ENCODE measurements at places on chromosomes 4 and X.

DNA sequence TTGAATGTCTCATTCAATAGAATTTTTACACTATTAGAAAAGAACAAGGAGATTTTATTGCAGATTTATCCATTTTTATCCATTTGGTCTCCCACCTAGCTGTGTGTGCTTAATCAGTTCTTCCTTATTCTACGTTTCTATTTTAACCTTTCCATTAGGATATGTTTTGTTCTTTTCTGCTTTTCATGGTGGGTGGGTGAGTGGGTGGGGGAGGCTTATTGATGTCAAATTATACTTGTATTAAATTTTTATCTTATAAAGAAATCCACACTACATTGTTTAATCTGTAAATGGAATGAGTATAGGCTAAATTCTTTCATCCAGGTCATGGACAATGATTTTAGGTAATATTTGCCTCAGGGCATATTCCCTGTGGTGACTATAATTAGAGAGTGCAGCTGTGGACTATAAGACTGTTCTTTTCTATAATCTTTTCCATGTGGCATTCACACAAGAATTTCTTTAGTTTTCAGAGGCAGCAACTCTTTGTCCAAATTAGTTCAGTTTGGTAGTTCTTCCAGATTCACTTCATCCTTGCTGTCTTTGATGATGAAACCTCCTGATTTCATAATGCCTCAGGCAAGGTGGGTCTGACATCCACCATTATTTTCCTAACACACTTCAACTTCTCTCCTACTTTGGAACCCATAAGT, 2451.8 kb downstream of the PCDH7 start:
- DNase-seq, result no peak

DNA sequence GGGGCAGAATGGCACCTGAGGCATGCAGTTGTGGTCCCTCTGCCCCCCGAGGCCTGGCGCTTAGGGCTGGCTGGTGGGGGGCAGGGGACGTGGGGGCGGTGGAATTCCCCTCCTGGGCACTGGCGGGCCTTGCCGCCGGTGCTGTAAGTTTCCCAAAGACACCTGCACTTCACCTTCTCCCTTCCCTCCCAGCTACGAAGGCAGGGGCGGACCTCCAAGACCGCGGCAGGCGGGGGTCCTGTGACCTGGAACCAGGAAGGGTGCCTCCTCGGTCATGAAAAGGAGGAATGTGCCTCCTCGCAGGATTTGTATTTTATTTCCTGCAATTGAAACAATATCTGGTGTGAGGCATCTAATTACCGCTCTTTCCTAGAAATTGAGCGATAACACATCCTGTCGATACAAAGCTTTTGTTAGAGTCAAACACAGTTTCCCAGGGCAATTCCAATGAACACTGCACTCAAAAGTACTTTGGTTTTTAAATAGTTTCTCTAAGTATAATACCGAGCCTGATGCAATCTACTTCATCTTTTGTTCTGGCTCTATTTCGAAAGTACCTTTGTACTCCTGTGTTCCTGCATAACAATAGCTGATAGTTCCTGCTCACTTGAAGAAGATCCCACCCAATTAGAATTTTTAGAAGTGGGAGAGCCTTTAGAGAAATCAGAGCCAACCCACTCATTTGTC, 12.3 kb upstream of the ADRA2C start:
- DNase-seq, result no peak

DNA sequence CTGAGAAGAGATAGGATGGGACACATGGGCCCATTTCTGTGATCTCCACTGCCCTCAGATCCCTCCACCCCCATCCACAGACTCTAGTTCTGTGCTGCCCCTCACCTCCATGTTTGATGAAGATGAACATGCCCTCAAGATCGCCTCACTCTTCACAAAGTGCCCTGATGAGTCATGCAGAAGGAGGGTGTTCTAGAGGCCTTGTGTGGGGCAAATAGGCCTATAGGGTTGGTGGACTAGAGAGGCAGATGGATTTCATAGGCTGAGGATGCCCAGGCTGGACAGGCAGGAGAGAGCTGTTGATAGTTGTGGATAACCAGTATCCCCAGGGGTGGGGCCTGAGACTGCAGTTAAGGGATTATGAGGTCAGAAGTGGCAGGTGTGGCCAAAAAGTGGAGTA, at the start of gene CXorf65:
Gene CXorf65 (minus strand): TSS at position 314 of the 400 bp plus-strand sequence. CDS start 184 bp downstream, at position 130.
- DNase-seq, result no peak

DNA sequence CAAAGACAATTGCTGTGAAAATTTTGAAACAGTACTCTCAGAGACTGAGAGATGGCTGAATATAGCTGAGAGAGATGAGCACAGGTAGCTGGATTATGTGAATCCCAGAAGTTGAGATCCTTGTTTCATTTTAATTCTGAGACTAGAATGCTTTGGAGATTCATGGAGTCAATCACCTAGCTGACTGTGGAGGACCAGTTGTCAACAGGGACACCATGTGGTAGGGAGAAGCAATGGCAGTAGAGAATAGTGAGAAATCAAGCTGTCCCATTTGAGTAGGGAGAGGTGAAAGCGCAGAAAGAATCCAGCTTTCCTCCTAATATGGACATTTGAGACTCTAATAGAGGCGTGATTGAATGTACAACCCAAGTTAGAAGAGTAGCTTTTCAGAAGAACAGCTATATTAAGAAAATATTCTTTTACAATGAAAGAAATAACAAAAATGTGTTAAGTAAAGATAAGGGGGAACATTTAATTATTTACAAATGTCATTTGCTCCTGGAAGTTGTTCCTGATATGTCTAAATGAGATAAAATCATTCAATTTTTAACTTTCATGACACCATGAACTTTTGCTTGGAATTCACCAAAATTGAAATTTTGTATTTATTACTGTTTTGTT, 30.3 kb upstream of the GLRB start:
- DNase-seq, result peak; percentile 52

DNA sequence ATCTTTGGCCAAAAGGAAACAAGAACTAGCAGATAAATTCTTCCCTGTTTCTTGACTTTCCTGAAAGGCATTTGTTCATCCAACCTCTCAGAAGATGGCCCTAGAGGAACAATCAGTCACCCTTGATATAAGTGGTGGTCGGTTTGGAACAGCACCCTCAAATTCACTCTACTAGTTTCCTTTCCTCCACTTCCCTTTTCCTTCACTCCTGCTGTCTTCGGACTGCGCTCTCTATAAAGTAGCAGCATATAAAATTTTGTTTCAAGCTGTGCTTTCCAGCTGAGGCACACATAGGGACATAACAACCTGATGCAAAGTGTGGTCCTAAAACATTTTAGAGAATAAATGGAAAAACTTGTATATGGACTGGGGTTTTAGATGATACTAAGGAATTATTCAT, 29.0 kb upstream of the MOB1B start:
- no peak for DNase-seq

- no peak for DNase-seq
These were observed 204.6 kb downstream of the RBM46 start for GRCh38 chr4:154985673-154986072.

DNA sequence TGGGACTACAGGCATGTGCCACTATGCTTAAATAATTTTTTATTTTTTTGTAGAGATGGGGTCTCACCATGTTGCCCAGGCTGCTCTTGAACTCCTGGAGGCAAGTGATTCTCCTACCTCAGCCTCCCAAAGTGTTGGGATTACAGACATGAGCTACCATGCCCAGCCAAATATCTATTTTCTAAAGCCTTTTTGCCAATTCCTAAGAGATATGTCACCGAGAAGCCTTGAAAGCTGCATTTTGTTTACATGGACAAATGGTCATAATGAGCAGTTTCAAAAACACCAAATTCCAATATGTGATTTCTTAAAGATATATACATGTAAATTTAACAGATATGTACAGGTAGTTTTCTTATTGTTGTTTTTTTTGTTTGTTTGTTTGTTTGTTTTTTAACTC, 33.0 kb upstream of the PGRMC2 start:
- DNase-seq, result no peak

DNA sequence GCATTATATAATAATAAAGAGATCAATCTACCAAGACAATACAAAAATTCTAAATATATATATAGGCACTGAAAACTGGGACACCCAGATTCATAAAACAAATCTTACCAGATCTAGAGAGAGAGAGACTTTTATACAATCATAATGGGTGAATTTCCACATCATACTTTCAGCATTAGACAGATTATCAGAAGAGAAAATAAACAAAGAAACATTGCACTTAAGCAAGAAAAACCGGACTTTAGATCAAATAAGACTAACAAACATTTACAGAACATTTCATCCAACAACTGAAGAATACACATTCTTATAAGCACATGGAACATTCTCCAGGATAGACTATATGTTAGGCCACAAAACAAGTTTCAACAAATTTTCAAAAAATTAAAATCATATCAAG, 245.1 kb downstream of the INPP4B start:
- DNase-seq, result no peak

DNA sequence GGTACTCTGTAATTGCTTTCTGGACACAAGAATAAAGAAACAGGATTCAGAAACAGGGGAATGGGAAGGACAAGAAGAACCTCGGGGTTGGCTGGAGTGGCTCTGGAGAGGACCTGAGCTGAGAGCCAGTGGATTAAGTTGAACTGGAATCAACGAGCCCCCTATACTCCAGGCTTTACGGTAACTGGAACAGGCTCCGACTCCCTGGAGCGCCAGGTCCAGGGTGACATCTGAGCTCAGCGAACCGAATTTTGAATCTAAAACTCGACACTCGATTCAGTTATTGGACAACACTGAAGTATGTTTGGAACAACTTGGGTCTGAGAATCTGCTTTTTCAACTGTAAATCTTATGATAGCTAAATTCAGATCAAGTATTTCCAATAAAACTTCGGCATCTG, 23.9 kb downstream of the HMX1 start:
- no peak for DNase-seq

DNA sequence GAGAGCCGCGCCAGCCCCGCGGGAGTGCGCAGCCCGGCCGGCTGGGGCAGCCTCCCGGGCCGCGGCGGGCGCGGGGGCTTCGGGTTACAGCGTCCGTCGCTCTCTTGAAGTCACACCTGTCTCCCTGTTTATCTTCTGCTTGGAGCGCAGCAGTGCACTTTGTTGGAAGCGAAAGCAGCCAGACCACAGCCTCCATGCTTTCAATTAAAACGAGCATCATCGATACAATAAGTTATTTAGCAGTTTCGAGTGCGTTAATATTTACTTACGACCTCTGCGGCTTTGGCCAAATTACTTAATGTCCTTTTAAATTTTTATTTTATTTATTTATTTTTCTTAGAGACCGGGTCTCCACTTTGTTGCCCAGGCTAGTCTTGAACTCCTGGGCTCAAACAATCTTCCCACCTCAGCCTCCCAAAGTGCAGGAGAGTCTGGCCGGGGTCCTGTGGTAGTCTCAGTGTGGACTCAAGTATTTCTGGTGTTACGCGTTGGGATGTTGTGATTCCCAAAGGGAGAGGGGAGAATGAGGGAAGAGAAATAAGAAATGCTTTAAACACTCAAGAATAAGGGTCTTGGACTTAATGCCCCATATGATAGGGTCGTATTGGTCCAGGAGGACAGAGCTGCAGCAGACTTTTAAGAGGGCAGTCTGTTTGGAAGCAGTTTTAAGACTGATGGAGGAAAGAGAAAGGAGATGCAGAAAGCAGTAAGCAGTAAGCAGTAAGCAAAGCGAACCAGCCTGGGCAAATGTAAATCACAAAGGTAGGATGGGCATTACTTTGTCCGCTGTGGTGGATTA, 504 bp upstream of the PDLIM3 start:
- DNase-seq, result no peak

- no peak for DNase-seq
These were observed 19.0 kb downstream of the CPEB2 start for GRCh38 chr4:15021311-15021710.

GRCh38 chrX:137684591-137684990, 118.7 kb downstream of the ZIC3 start:
- DNase-seq, result no peak

DNA sequence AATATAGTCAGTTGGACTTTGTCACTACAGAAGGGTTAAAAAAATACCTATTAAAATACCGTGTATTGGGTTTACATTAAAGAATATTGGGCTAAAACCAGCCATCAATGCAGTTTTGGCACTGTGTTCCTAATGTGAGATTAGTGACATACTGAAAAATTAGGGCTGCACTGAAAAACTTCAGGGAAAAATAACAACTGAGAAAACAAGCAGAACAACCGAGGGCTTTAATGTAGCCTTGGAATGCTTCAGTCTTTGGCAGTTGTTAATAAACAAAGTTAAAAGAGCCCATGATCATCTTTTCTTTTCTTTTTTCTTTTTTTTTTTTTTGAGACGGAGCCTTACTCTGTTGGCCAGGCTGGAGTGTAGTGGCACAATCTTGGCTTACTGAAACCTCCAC, 12.4 kb downstream of the STAG2 start:
- DNase-seq, result no peak

- DNase-seq, result peak; percentile 26
These were observed 72.9 kb upstream of the ENOX2 start for GRCh38 chrX:130975947-130976346.

DNA sequence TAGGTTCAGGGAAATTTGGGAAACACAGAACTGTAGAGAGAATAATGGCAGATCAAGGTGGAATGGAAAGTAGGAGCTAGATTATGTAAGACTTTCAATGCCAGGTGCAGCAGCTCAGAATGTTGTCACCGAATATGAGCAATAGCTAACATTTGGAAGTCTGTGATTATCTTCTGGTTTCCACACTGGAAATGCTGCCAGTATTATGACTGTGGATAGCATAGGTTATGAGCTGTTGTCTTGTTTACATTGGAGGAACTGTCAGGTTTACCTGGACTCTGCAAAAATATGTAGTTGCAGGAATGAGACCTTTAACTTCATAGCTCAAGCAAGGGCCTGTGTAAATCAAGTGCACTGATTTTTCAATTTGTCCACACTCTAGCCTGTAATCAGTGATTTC, 26.0 kb upstream of the TAF9B start:
- DNase-seq, result no peak

DNA sequence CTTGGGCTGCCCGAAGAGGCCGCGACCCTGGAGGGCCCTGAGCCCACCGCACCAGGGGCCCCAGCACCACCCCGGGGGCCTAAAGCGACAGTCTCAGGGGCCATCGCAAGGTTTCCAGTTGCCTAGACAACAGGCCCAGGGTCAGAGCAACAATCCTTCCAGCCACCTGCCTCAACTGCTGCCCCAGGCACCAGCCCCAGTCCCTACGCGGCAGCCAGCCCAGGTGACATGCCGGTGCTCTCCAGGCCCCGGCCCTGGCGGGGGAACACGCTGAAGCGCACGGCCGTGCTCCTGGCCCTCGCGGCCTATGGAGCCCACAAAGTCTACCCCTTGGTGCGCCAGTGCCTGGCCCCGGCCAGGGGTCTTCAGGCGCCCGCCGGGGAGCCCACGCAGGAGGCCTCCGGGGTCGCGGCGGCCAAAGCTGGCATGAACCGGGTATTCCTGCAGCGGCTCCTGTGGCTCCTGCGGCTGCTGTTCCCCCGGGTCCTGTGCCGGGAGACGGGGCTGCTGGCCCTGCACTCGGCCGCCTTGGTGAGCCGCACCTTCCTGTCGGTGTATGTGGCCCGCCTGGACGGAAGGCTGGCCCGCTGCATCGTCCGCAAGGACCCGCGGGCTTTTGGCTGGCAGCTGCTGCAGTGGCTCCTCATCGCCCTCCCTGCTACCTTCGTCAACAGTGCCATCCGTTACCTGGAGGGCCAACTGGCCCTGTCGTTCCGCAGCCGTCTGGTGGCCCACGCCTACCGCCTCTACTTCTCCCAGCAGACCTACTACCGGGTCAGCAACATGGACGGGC, 579 bp downstream of the ABCD1 start:
- DNase-seq, result no peak

Data from globus pallidus (tissue), 1 donor.